ENCODE measurements at places on chromosomes 6 and 20.

DNA sequence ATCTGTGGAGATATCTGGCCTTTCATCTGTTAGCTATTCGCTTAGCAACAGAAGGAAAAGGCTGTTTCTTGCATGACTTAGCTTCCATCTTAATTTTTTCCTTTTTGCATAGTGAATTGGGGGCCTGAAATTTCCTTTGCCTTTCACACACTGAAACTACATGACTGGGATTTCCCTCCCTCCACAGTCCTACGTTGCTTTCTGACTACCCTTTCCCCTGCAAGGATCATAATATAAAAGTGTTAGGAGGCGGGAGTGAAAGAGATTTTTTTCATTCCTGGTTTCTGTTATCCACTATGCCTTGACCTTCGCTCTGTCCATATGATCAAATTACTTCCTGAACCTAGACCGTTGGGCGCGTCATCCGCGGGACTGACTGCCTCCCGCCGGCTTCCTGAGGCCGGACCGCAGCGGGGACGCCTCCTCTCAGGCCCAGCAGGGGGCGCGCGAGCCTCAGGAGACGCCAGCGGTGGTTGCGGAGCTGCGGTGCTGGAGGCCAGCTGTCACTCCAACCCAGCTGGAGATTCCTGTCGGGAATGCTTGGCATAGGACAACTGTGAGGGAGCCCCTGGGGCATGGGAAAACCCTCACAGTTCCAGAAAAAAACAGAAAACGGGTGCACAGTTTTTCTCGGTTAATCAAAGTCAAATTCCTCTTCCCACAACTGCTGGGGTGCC, 55.6 kb downstream of the MEP1A start:
- peak; percentile 58 for DNase-seq

- no peak for DNase-seq
Measured at GRCh38 chr20:30489614-30490003, 767.9 kb upstream of the DEFB115 start.

DNA sequence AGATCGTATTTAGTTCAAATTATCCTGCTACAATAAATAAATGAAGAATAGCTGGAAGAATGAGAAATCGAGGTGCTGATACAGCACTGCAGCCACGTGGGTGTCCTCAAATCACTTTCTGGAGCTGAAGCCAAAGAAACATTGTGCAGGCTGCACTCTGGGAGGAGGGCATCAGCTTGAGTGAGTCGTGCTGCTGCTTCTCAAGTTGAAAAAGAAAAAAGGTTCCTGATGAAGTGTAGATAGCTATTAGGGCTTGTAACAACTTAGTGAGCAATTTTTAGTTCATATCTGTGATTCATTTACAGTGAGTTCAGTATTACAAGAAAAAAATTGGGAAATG, 40.5 kb downstream of the DSE start:
- DNase-seq, result no peak

- no peak for DNase-seq
Measured at GRCh38 chr20:31559704-31560093, 45.4 kb upstream of the ID1 start.

- DNase-seq, result no peak
Measured at GRCh38 chr20:56840716-56841261, 211.7 kb downstream of the TFAP2C start.

DNA sequence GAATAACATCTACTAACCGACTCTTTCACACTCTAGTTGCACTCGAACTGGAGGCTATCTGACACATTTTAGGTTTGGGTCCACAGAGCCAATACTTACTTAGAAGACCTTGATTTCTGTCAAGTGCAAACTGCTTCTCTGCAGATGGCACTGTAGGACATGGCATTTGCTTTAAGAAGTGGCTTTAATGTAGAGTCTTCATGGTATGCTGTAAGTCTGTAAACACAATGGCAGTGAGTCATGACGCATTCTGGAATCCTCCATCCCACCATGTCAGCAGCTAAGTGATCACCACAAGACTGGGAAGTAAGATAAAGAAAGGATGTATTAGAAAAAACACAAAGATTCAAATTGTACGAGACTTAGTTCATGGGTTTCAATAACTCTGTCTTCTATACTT, 377.0 kb upstream of the NOX3 start:
- DNase-seq, result no peak

- no peak for DNase-seq
Measured at GRCh38 chr6:151430886-151431285, 21.0 kb downstream of the RMND1 start.

DNA sequence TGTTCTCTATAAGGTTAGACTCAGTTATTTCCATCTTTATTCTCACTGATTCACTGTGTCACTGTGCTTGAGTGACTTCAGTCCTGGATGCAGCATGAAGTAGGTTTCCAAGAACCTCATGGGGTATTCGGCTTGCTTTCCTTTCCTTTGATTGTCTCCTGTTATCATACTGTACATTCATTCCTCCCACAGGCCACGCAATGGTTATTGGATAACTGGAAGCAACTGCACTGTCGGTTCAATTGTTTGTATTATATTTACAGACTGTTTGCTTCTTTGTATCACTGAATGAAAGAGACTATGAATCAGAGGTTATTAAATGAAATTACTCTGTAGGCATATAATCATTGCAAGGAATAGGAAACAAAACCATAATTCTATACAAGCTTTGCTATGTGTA, 129.4 kb downstream of the MAP7 start:
- no peak for DNase-seq

DNA sequence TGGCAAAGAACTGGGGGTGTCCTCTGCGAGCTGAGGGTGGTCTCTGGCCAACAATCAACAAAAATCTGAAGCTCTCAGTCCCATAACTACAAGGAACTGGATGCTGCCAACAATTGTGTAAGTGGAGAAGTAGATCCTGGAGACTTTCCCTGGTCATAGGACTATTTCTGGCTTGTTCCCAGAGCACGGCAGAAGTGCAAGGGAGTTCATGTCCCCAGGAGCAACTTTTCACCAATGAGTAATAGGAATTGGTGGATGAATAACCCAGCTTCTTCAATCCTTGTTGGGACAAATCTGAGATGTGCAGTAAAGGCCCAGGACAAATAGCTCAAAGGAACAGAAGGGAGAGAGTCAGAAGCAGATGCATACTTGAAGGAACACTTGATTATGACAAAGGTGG, 95.5 kb downstream of the QRSL1 start:
- no peak for DNase-seq

- no peak for DNase-seq
Measured at GRCh38 chr6:84379142-84379541, 151.7 kb upstream of the CEP162 start.

GRCh38 chr20:64232794-64233193, 22.8 kb upstream of the PCMTD2 start:
- DNase-seq, result no peak

DNA sequence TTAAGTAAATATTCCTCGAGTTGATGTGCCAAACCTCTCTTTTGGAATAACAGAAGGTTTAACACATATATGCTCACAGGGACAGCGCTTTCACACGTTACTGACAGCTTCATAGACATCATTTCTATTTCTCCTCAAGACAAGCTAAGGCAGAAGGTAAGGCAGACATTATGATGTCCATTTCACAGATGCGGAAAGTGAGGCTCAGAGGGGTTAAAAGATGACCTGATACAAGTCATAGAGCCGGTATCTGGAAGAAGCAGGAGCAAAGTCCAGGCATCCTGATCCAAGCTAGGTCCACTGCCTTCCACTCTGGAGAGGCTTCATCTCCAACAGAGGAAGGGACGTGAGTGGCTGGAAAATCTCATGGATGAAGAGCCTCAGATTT, 86.7 kb downstream of the FOXC1 start:
- DNase-seq, result no peak

- DNase-seq, result no peak
Measured at GRCh38 chr20:54339093-54339492, 131.2 kb downstream of the PFDN4 start.

- peak; percentile 8 for DNase-seq
Measured at GRCh38 chr6:8539453-8539852, 104.1 kb upstream of the SLC35B3 start.

DNA sequence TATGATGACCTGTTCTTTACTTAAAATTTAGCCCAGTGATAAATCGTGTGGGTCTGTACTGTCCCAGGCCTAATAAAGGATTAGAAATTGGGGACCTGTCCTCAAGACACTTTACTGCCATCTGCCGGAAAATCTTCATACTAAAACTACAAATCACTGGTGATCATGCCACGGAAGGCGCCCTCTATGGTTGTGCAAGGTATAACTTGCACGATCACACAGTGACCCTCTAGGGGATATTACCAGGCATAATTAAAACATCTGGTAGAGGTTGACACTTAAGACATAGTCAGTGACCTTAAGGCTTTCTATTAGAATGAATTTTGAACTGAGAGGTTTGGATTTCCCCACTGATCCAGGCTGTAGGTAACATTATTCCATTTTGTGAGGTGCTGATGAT, 172.6 kb downstream of the BMP2 start:
- peak; percentile 27 for DNase-seq

DNA sequence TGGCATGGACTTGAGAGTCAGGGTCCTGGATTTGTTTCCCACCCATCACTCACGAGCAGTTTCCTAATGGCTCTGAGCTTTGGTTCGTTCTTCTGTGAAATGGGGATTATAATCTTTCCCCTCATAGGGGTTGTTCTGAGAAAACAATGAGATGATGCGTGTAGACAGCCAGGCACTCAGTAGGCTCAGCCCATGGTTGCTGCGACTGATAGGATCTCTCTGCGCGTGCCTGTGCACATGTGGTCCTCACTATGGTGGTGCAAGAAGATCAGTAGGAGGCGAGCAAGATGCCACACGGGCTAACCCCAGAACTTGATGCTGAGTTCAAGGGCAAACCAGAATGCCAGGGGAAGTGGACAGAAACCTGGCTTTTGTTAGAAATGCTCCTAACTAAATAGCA, 153.5 kb upstream of the KCNG1 start:
- DNase-seq, result no peak

Measured in NCI-H526 treated with DMSO at 0.1 percent for 48 hours (cell line).